ENCODE measurements at places on chromosomes 16 and 17.

- DNase-seq = no peak
Measured at GRCh38 chr16:63200940-63201339, 1164.7 kb upstream of the CDH8 start.

GRCh38 chr16:11597235-11598095 is 10.7 kb upstream of the LITAF start:
- DNase-seq = no peak

GRCh38 chr17:61464130-61464842 is 12.1 kb downstream of the TBX4 start:
- DNase-seq = no peak

GRCh38 chr17:19313746-19314651 is 48.5 kb downstream of the B9D1 start:
- no peak for DNase-seq

GRCh38 chr16:67967183-67967957 is 1.1 kb downstream of the SLC12A4 start:
- no peak for DNase-seq

GRCh38 chr17:16443511-16444257 is 28.3 kb downstream of the TRPV2 start:
- no peak for DNase-seq

GRCh38 chr16:11084484-11084875 is 140.1 kb downstream of the CLEC16A start:
- DNase-seq = no peak

GRCh38 chr17:41647940-41648410 is 23.6 kb upstream of the KRT17 start:
- DNase-seq = peak; percentile 79

GRCh38 chr16:66007717-66008116 is 358.8 kb upstream of the CDH5 start:
- no peak for DNase-seq

GRCh38 chr16:9670033-9670432 is 512.2 kb downstream of the GRIN2A start:
- DNase-seq = no peak

- DNase-seq = peak; percentile 64
Measured at GRCh38 chr16:20763461-20764232, at the start of gene ACSM3. TSS of gene ACSM3 (plus strand) at chr16:20764014. CDS start at chr16:20770035, 6,021 bp downstream.

DNA sequence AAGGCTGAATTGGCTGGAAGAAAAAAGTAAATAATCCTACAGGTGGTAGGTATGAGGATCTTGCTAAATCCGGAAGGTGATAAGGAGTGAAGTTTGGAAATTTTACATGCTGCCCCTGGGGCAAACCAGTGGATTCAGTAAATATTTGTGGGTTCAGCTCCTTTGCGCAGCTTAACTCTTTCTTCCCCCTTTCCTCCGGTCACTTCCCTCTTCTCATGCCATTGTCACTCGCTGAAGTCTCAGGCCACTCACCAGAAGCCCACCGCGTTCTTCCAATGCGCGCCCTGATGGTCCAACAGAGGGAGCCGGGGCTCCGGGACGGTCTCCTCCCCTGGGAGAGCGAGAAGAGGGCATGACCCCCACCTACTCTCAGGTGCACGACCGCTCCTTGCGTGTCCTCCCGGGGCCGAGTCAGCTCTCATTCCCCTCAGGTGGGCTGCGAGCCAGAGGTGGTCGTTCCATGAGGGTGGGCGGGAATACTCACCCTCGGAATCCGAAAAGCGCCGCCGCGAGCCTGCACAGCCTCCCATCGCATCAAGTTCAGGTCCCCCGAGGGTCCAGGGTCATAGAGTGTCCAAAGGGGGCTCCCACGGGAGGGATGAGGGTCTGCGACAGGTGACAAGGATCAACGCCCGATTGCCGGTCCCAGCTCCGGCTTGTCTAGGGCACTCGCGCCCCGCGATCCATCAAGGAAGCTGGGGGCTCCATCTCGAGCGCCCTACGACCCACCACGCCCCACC is 474 bp downstream of the CLN3 start:
- DNase-seq = no peak

DNA sequence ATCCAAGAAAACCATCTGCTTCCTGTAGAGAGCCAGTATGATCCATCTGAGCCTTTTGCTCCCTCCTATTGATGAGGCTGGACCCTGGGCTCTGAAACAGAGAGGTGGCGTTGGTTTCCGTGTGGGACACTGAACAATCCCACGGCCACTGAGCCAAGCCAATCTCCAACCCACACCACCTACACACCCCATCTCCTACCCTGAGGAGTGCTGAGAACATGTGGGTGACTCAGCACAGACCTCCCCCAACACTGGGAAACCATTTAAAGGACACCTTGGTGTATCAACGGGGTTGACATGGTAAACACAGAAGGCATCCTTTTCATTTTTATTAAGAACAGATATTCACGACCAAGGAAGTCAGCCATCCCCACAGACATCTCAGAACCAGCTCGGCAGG is 332.1 kb downstream of the SLC39A11 start:
- no peak for DNase-seq

- DNase-seq = no peak
Measured at GRCh38 chr16:35398180-35398579, 1938.8 kb downstream of the TP53TG3F start.

DNA sequence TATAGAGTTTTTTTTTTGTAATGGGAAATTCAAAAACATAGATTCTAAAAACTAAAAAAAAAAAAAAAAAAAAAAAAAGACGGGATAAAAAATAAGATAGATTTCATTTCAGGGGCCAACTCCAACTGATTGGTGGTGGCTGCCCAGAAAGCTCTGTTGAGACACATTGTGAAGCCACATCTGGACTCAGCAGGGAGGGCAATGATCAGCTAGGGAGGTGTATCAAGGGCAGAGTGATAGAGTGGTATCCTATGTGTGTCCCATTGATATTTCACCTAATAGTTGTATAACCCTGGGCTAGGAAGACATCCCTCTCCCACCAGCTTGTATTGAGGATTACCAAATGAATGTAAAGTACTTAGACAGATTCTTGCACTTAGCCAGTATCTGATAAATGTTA is 6.7 kb upstream of the CMTR2 start:
- no peak for DNase-seq

- DNase-seq = no peak
Measured at GRCh38 chr16:79393127-79393526, 207.4 kb downstream of the MAF start.

- DNase-seq = no peak
Measured at GRCh38 chr16:78931678-78932077, 668.9 kb downstream of the MAF start.

DNA sequence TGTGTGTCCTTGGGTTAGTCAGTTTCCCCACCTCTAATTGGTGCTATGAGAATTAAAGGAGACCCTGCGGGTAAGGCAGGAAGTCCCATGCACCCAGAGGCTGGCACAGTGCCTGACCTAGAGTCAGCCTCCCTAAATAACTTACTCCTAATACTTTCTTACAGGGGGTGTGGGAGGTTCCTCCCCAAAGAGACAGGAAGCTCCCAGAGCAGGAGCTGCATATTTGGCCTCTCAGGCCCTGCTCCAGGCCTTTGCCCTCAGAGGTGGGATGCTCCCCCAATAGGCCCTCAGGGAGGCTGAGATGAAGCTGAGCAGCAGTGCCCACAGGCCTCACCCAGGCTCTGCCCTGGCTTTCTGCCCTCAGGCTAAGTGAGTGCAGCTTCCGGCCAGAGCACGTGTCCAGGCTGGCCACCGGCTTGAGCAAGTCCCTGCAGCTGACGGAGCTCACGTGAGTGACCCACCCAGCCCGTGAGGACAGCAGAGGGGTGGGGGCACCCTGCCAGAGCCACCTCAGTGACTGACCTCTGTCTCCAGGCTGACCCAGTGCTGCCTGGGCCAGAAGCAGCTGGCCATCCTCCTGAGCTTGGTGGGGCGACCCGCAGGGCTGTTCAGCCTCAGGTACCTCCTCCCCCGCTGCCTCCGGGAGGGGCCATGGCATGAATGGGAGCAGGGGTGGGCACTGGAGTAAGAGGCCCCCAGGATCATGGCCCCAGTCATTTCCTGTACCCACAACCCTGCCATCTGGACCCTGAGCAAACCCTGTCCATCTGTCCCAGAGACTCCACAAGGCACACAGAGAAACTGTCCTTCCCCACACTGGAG is 31.1 kb upstream of the CPNE2 start:
- no peak for DNase-seq

DNA sequence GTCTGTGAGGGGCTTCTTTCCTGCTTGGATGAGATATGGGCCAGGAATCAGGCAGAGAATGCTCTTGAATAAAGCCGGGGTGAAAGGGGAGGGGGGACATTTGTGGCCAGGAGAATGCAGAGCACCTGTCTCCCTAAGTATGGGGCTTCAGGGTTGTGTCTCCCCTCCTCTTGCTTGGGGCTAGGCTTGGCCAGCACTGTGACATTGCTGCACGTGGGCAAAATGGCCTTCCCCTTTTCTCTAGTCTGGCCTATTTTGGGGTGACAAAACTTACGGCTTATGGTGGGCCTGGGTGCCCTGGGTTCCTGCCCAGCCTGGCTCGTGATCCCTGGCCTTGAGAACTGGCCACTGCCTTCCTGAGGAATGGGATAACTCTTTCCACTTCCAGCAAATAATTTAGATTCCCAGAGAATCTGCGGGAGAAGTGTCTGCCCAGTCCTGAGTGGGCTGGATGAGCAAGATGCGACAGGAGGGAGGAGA is 5.6 kb downstream of the NFE2L1 start:
- DNase-seq = no peak

DNA sequence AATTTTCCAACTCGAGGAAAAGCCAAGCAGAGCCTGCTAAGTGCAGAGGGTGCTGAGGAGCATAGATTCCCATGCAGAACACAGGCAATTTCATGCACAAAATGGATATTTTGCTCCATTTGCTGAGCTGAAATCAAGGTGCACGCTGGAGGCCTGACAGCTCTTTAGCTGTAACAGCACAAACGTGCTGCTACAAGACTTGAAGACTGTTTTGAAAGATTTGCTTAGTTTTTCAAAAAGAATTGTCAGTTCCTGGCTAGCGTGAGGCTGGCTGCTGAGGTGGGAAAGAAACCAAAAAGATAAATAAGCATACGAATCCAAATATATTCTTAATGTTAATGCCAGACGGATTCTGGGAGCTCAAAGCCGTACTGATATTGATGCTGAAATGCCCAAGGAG is 309.0 kb upstream of the MAF start:
- DNase-seq = no peak

- no peak for DNase-seq
Measured at GRCh38 chr17:42135664-42136653, 13.4 kb downstream of the HSPB9 start.

GRCh38 chr17:16484445-16485175 is 7.4 kb downstream of the LRRC75A start:
- DNase-seq = no peak

DNA sequence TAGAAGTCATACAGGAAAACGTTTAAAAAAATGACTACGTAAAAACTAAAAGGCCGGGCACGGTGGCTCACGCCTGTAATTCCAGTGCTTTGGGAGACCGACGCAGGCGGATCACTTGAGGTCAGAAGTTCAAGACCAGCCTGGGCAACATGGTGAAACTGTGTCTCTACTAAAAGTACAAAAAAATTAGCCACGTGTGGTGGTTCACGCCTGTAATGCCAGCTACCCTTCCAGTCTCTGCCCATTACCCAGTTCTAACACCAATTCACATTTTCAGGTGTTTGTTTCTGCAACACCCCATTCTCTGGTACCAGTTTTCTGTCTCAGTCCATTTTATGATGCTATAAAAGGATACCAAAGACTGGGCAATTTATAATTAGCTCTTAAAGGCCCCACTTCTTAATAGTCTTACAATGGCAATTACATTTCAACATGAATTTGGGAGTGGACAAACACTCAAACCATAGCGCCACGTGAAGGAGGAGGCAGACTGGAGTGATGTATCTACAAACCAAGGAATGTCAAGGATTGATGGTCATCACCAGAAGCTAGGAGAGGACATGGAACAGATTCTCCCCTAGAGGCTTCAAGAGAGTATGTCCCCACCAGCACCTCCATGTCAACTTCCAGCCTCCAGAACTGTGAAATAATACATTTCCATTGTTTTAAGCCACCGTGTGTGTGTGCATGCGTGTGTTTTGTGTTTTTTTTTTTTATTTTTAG is 791 bp upstream of the C17orf75 start:
- DNase-seq = no peak

DNA sequence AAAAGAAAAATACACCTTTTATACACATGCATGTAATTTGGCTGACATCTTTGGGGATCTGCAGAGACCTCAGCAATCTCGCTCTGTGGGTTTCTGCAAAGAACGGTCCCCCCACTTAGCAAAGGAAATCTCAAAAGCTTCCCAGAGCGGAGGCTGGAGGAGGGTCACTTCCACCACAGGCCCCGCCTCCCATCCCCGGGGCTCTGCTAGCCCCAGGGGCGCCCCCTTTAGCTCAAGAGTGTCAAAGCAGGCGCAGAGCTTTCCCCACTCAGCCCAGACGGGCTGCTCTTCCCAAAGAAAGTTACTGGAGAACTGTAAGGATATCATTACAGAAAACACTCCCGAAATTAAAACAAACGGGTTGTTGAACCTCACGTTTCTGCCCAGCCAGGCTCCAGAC is 11.4 kb downstream of the SLC13A5 start:
- DNase-seq = no peak

- no peak for DNase-seq
Measured at GRCh38 chr16:50273382-50273690, 7.0 kb downstream of the ADCY7 start.

DNA sequence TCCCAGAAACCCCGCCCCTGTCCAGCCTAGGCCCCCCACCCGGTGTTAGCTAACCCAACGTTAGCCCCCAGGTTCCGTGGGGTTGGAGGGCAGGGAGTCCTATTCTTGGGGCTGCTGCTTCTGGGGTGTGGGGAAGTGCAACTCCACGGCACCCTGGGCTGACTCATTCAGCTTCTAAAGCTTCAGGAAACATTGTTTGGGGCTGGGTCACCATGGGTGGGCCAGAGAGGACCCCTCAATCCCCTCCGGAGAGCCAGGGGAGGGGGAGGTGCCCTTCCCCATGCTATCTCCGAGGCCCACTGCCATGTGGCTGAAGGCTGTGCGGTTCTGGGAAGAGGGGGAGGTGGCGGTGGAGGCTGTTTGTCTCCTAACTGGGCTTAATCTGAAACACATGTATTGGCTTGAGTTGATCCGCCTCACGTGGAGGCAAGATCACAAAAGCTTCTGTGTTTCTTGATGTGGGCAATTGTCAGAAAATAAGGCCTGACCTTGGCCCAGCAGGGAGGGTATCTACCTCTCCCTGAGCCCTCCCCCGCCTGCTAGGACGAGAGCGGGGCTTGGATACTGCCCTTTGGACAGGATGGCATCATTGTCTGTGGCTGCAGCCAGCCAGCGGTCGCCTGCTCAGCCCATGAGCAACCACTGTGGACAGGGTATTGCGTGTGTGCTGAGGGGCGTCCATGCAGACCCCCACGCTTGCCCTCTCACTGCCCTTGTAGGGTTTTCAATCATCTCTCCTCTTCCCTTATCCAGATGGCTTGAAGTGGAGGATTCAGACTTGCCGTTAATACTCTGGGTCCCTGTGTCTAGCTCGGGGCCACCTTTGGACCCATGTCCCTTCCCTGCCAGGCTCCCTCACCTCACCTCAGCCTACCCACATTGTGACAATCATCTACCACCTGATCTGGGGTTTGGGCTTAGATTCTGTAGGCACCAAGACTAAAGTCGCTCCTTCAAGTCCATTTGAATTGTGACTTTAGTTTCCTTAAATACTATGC is 1.3 kb downstream of the SERPINF1 start:
- DNase-seq = no peak

Data from activated T-helper 1 cell treated with anti-CD3 and anti-CD28 coated beads, Interleukin-12 subunit alpha, Interleukin-12 subunit beta, Interleukin-2, Interleukin-4 antibody, amounts not matched to agents 30 ng/mL and 10 ng/mL and 1 ng/mL, durations not matched to agents 14 hours and 24 hours and 36 hours (primary cell).